ENCODE measurements at places on chromosomes 2 and 18.

GRCh38 chr2:86512892-86513291, 50.4 kb downstream of the CHMP3 start:
- no peak for DNase-seq

DNA sequence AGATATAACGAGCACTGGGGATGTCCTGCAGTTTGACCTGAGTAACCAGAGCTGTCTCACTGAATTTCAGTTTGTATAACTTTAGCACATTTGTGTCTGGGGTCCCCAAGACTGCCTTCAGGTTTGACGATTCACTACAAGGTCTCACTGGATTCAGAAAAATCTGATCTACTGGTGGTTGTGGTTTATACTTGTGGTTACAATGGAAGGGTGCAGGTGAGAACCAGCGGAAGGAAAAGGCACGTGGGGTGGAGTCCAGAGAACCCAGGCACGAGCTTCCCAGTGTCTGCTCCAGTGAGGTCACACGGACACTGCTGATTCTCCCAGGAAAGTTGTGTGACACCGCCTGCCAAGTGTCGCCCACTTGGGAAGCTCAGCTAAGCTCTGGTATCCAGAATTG, 126.0 kb downstream of the ZNF236 start:
- no peak for DNase-seq

GRCh38 chr18:45837283-45838070, 12.0 kb downstream of the SIGLEC15 start:
- DNase-seq, result peak; percentile 84

DNA sequence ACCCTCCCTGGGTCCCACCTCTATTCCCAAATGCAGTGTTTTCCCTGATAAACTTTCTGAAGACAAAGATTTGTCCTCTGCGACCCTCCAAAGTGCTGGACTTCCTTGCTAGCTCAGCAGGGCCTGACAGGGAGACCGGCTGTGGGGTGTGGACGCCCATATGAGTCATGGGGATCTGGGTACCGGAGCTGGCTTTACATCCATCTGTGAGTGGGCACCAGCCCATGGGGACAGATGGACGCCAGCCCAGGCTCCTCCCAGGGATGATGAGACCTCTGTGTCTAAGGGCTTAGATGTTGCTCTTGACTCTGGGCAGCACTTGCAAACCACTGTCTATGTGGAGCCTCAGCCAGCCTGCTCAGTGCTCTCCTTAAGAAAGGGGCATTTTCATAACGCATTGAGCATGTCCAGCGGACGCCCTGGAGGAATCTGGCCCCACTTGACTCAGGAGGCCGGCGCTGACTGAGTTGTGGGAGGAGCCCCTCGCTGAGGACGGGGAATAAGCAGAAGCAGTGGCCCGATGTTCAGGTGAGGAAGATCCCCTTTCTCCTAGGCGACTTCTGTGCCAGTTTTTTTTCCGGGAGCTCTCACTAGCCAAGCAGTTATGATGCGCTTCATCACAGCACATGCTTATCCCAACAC, 229.4 kb upstream of the MYT1L start:
- DNase-seq, result peak; percentile 44

DNA sequence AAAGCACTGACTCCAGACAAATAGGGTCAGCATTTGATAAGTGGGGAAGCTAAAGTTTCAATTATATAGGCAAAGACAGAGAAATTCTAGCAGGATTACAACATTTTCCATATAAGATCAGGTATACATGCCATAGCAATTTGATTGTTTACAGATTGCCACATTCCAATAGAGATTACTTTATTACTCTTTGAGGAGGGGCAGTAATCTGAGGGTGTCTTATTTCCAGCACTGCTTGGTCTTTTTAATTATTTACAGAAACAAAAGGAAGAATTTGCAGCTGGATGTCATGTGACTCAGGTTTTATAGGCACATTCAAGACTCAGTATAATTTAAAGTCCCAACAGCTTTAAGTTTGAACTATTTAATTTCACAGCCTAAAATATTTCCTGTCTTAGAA, 42.5 kb upstream of the GPR39 start:
- DNase-seq, result no peak

GRCh38 chr2:54514822-54515569, 58.9 kb downstream of the SPTBN1 start:
- DNase-seq, result no peak

- no peak for DNase-seq
These were observed 89.0 kb upstream of the PPP1CB start for GRCh38 chr2:28662468-28663181.

- peak; percentile 78 for DNase-seq
These were observed 23.2 kb upstream of the SLC35F6 start for GRCh38 chr2:26740890-26741302.

GRCh38 chr2:34892256-34892655, 1293.2 kb upstream of the FAM98A start:
- DNase-seq, result no peak

DNA sequence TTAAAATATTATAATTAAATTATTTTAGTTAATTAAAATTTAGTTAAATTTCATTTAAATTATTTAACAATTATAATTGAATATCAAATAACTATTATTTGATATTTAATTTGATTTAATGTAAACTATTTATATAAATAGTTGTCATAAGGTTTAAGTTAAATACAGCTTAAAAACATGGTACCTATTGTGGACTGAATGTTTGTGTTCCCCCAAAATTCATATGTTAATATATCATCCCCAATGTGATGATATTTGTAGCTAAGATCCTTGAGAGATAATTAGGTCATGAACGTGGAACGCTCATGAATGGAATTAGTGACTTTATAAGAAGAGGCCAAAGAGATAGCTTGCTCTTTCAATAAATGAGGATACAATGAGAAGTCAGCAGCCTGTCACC, 505.7 kb upstream of the LRATD1 start:
- no peak for DNase-seq

- DNase-seq, result no peak
These were observed 29.0 kb upstream of the PLA2R1 start for GRCh38 chr2:160091381-160091780.

DNA sequence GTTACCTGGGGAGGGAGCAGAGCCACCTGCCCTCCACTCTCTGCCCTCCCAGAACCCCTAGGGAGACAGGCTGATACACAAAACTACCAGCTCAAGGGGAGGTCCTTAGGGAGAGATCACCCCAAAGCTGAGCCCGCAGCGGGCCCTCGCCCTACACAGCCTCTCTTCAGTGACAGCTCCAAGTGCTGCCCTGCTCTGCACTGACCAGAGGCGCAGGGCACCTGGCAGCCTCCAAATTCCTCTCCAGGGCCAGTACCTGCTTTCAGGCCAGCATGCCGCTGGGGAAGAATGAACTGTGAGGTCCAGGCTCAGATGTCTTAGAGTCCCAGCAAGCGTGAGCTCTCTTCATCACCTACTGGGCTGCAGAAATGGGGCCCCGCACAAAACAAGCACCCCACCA, 11.3 kb upstream of the SH3BP4 start:
- DNase-seq, result peak; percentile 56

DNA sequence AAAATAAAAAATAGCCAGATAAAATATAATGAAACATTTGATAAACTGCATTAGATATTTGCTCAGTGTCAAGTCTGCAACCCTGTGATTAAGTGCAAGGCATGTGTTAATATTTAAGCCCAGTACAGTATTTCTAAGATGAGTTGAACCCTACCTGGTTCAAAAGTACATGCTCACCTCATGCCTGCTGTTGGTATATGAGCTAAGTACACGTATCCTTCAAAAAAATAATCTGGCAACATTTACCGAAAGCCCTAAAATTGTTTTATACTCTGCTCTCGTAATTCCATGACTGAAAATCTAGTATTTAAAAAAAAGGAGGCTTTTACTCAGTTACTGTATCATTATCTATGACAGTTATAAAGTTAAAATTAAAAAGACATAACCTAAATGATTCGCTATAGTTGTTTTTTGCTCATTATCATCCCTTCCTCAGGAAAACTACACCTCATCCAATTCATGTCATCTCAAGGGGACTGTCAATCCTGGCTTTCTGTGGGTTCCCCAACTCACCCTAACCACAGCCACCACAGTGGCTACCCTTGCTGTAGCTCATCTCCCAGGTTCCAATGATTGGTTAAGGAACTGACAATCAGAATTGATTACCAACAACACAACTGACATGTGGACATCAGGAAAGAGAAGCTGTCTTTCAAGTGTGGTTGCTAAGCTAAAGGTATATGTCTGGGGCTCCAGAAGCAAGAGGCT, 10.6 kb downstream of the TLK1 start:
- no peak for DNase-seq

GRCh38 chr2:160324917-160325316, 124.8 kb upstream of the ITGB6 start:
- DNase-seq, result no peak

DNA sequence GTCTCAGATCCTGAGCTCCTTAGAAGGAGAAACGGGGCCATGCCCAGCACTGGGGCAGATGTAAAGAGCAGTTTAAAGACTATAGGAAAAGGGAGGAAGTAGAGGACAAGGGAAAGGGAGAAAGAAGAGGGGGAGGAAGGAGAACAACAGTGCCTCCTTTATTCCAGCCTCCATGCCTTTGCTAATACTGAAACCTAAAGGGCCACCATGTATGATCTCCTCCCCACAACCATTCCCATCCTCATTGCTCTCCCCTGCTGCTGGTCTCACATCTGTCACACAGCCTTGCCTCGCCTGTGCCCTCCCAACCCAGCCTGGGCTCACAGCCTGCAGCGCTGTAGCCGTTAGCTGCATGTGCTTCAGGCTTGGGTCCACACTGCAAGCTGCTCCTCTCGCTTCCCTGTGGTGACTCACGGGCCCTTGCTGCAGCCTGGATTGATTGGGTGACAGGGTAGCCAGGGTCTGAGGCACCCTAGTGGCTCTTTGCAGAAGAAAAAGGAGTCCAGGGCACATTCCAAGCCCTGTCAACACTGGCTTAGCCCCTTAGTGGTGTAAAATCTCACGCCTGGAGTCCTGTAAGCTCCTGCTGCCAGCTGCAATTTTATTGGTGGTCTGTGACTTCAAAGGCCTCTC, 281.9 kb downstream of the SRBD1 start:
- DNase-seq, result peak; percentile 89

GRCh38 chr2:58521803-58522554, 280.9 kb upstream of the FANCL start:
- no peak for DNase-seq

- no peak for DNase-seq
These were observed 4.2 kb downstream of the PLEKHA3 start for GRCh38 chr2:178484245-178485041.

GRCh38 chr2:62158444-62159121, 37.3 kb upstream of the B3GNT2 start:
- no peak for DNase-seq

DNA sequence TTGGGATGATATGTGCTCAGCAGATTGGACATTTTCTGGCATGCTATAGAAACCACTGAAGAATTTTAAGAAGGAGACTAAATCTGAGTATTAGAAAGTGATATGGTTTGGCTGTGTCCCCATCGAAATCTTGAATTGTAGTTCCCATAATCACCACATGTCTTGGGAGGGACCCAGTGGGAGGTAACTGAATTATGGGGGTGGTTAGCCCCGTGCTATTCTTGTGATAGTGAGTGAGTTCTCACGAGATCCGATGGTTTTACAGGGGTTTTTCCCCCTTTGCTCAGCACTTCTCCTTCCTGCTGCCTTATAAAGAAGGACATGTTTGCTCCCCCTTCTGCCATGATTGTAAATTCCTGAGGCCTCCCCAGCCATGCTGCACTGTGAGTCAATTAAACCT, 535.9 kb upstream of the VRK2 start:
- DNase-seq, result no peak

- no peak for DNase-seq
These were observed 72.2 kb upstream of the TMEM17 start for GRCh38 chr2:62577994-62578781.

GRCh38 chr18:76981396-76981968, 151.1 kb downstream of the MBP start:
- peak; percentile 37 for DNase-seq

DNA sequence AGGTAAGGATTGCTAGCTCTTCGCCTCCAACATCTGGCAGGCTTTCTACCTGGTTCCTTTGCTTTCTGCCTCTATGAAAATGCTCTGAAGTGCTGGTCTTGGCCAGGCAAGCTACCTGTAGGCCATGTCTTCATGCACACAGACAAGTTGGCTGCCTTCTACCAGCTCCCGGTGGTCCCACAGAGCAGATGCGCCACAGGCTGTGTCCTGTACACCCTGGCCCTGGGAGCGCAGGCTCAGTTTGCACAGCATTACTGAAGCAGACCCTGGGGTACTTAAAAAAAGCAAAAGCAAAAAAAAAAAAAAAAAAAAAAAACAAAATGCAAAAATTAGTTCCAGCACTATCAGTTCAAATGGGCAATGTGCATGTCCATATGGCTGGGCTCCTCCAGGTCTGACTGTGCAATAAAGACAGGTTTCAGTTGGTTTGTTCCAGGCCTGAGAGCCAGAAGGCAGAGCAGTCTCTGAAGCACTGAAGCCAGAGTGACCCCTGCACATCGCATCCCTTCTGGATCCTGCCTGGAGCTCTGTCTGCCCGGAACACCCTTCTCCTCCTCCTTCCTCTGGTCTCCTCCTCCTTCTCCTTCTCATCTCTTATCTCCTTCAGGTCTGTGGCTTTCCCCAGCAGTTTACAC, 288.0 kb upstream of the REV1 start:
- DNase-seq, result no peak

DNA sequence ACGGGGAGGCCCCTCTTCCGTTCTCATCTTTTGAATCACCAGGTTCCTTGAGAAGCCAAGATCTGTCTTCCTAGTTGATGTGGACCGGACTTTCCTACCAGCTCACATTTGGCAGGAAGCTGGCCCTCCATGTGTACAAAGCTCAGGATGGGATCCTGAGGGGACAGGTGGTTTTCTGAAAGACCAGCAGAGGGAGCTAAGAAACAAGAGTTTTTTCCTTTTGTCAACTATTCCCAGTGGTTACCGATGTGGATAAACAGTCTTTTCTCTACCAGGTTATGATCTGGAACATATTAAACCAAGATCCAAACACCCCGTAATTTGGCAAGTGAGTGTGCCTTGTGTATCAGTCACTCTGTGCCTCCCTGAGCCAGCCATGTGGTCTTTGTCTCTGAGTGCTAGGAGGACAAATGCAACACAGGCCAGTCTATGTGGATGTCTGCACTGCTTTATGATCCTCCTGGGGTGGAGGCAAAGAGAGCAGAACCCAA, 25.1 kb upstream of the ARHGAP25 start:
- DNase-seq, result peak; percentile 60
